CD4-positive, alpha-beta T cell treated with Interleukin-4 for 1 hour (primary cell): ENCODE measurements at places on chromosomes 4 and X.

DNA sequence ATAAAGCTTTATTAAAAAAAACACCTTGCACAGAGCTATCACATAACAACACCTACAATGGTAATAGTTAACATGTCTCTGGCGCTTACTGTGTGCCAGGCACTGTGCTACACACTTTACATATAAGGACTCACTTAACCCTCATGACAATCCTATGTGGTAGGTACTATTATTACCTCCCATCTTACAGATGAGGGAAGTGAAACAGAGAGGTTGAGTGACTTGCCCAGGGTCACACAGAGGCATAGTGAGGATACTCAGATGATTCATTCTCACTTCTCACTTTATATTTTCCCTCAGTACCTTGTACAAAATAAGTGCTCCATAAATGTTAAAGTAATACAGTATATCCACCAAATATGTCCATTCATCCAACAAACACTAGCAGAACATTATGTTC is 43.4 kb upstream of the IQSEC2 start:
- no peak for DNase-seq

GRCh38 chr4:185738820-185739219 is 73.2 kb downstream of the SORBS2 start:
- no peak for DNase-seq

GRCh38 chr4:8607603-8608481 is 15.3 kb downstream of the CPZ start:
- DNase-seq = peak; percentile 7

DNA sequence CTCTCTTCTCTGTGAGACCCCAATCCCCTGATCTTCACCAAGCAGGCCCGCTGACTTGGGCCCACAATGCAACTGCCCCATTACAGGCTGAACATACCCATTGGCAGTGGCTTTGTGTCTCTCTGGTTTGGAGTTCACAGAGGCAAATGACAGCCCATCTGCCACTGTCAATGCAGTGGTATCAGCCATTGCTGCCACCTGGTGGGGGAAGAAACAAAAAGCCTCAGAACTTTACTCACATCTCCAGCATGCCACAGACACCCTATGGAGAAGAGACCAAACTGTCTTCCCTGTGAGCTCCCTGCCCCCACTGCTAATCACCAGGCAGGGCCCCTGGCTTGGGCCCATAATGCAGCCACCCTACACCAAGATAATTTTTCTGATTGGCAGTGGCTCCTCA is 729.3 kb upstream of the ACTRT1 start:
- no peak for DNase-seq

- DNase-seq = no peak
These were observed 10.1 kb upstream of the RASL11B start for GRCh38 chr4:52852041-52852440.

DNA sequence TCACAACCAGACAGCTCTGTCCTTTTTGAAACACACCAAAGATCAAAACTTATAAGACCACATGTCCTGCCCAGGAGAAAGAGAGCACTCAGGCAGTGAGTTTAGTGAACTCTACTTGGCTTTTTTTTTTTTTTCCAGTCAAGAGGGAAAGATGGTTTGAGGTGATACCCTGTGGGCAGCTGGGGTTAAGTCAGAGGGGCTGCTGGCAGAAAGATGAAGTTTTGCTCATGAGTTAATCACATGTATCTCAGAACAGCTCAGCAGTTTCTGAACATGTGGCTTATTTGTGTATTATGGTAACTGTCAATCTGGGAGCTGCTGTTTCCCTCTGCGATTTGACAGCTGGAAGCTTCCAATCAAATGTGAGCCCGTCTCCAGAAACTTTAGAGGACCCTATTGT is 56.4 kb upstream of the MAP3K15 start:
- DNase-seq = no peak

DNA sequence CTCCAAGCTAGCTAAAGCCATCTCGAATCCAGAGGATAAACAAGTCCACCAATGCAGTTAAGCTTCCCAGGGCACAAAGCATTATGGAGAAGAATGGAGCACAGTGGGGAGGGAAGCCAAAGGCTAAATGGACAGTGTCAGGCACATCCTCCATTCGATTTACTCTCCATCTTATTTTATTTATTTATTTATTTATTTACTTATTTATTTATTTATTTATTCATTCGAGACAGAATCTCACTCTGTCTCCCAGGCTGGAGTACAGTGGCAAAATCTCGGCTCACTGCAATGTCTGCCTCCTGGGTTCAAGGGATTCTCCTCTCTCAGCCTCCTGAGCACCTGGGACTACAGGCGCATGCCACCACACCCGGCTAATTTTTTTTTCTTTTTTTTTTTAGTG is 26.3 kb upstream of the EIF4E start:
- no peak for DNase-seq
